NCI-H1417 treated with DMSO at 0.1 percent for 48 hours (cell line): ENCODE measurements at places on chromosomes 7 and 10.

GRCh38 chr10:44935201-44935965, 24.2 kb upstream of the RASSF4 start:
- no peak for DNase-seq

GRCh38 chr10:3534433-3534832, 250.6 kb downstream of the KLF6 start:
- no peak for DNase-seq

GRCh38 chr7:83143107-83143506, 19.6 kb downstream of the PCLO start:
- DNase-seq: no peak

DNA sequence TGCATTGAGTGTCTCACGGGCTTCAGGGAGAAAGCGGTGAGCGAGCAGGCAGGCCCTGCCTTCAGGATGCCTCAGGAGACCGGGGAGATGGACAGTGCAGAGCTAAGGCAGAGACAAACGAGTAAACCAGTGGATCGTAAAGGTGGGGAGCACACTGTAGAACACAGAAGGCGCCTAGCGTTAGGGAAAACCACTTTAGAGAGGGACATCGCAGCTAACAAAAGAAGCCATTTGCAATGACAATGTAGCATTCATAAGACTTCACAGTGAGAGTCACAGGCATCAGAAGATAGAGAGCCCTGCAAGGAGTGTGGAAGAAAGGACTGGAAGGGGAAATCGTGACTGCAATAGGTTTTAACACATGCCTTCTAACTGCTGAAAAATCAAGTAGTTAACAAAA, 54.9 kb upstream of the TMEM273 start:
- DNase-seq: no peak

DNA sequence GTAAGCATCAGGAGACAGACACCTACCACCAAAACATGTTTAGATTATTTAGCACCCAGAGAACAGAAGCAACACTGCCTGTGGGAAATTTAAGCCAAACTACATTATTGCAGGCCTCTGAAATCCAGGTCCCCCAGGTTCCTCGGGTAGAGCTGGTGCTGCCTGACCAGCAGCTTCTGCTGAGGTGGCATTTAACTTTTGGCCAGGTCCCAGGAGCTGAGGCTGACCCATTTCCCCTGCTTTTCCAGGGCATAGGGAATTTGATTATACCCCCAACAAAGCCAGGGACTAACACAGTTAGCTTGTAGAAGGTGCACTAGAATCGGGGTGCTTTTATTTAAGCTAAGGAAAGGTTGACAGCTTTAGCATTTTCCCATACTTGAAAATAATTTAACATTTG, 4.7 kb downstream of the LRRC4 start:
- DNase-seq: no peak

DNA sequence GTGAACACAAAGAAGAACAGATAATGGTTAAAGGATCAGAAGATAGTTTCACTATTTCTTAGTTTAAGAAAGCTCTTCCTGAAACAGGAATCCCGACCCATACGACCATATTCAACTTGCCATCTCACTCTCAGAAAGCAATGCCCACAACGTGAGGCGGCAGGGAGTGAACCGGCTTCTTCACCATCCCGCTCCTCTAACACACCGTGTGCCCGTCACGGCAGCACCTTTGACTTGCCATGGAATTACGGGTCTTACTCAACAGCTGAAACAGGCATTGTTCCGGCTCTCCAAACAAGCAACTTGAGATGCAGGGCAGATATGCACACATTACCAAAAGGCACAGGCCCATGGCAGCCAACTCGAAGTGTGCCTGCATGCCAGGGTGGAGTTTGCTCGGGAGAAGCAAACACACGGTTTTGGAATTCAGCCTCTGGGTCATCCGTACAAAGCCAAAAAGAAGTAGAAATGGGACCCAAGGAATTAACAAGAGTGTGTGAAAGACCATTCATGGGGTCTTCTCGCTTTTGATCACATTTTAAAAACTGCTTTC, 293.6 kb downstream of the DNAJB6 start:
- no peak for DNase-seq

DNA sequence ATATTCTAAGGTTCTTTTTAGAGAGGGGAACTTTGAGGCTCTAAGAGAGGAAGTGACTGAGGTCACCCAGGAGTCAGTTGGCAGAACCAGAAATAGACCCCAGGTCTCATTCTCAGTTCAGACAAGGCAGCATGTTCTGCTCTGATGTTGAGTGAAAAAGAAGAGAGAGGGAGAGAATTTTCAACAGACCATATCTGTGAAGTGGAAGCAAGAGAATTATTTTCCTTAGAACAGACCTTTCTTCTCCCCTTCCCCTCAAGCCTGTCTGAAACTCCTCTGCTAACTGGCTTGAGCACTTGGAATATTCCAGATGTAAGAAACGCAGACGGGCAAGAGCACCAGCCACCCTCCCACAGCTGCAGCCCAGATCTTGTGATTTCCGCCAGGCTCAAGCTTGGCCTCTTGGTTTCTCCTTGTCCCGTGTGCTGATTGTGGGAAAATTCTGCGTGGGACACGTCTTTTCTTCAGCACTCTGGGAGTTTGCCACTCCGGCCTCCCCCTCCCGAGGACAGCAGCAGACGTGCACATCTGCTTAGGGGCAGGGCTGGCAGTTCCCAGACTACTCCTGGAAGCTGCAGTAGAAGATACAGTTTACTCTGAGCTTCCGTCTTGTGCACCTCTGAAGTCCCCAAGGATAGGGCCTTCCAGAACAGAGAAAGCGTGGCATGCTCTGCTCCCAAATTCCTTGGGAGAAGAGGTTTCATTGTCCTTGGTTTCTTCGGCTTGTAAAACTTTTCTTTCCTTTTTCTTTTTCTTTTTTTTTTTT, 22.7 kb upstream of the IKZF1 start:
- no peak for DNase-seq

- DNase-seq: no peak
Observed at GRCh38 chr7:139916717-139917395, 87.8 kb downstream of the TBXAS1 start.

- no peak for DNase-seq
Observed at GRCh38 chr10:8301831-8302230, 247.3 kb downstream of the GATA3 start.

DNA sequence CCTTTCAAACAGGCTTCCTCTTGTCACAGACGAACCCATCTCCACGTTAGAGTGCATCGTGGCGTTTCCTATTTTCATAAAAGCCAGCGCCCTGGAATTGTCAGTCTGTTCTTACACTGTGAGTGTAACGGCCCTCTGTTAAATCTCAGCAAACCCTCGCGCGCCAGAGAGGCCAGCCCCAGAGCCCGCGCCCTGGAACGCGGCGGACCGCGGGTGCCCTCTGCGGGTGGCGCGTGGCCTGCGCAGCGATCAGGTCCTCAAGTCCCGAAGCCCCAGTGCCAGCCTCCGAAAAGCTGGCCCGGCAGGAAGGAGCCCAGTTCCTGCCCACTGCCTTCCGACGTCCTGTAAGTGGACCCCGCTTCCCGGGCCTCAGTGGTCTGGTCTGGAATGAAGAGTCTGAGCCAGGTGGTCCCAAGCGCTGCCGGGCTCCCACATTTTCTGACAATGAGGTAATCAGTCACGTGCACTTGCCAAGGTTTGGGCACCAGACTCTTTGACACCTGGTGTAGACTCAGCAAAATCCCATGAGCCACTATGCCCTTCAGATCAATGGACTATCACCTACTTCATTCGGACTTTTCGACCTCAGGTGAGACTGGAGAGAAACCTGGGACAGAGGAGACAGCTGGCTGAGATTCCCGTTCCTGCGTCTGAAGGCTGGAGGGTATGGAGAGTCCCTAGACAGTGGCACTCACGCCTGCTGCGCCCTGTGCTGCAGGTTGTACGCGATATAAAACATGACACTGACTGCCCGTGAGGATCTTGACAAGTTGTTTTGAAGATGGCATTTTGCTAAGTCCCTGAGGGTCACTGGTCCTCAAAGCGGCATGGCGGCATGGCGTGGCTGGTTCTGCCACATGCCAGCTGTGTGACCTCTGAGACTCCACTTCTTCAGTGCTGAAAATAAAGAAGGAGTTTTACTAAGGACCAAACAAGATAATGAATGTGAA, 109.4 kb upstream of the LANCL2 start:
- DNase-seq: no peak

DNA sequence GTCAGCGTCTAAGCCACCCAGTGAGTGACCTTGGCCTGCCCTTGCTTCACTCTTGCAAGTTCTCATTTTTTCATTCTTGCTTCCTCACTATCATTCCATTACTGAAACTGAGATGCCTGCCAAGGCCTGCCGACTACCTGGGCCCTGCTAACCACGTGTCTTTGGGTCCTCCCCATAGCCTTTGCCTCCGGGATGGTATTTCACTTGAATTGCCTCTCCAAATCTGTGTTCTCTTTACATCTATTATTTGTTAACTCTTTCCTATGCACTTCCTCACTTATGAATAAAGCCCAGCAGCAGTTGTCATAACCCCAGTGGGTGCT, 234.6 kb downstream of the SNX10 start:
- DNase-seq: no peak

- DNase-seq: no peak
Observed at GRCh38 chr10:11019724-11020547, 2.3 kb downstream of the CELF2 start.

GRCh38 chr7:4841007-4841784, 20.6 kb downstream of the PAPOLB start:
- no peak for DNase-seq

GRCh38 chr7:158444501-158445420, 142.9 kb downstream of the PTPRN2 start:
- no peak for DNase-seq

GRCh38 chr7:18087687-18088078, 60.0 kb upstream of the PRPS1L1 start:
- no peak for DNase-seq

DNA sequence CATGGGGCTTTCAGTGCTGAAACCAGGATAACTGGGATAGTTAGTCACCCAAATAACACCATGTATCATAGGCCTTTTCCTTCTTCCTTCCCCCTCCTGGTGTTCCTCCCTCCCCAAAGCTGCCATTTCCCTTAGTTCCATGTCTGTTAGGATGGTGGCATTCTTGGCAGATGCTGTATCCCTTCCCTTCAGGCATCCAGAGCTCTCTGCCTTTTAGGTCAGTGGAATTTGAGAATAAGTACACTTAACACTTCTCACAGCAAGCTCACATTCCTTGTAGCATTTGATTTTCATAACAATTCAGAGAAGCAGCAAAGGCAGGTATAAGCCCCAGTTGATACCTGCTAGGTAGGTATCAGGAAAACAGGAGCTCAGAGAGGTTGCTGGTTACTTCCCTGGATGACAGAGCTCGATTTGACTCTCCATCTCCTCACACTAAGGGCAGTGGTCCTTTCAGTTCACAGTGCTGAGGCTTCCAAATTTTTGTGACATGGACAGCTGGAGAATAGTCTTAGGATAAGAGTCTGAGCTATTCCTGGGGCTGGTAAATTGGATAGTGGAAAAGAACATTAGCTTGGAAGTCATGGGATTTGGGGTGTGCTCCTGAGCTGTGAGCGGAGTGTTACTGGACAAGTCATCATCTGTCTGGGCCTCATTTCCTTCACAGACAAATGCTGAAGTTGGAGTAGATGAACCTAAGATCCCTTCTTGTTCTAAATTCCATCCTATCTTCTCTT, 108.7 kb upstream of the RHOBTB1 start:
- no peak for DNase-seq

GRCh38 chr10:44627591-44628354, 242.9 kb upstream of the CXCL12 start:
- no peak for DNase-seq

DNA sequence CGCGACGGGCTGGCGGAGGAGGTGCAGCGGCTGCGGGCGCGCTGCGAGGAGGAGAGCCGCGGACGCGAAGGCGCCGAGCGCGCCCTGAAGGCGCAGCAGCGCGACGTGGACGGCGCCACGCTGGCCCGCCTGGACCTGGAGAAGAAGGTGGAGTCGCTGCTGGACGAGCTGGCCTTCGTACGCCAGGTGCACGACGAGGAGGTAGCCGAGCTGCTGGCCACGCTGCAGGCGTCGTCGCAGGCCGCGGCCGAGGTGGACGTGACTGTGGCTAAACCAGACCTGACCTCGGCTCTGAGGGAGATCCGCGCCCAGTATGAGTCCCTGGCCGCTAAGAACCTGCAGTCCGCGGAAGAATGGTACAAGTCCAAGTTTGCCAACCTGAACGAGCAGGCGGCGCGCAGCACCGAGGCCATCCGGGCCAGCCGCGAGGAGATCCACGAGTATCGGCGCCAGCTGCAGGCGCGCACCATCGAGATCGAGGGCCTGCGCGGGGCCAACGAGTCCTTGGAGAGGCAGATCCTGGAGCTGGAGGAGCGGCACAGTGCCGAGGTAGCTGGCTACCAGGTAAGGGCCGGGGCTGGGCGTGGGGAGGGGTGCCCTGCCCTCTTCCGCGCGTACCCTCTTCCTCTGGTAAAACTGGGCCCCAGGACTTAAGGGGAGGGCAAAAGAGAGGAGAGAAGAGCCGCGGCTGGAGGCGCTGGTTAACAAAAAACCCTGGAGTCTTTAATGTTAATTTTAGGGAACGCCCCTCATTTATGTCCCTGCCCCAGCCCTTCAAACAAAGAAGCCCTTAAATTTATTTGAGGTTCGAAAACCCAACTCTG, 987 bp downstream of the INA start:
- DNase-seq: no peak

GRCh38 chr7:19491821-19492452, 216.9 kb downstream of the POLR1F start:
- no peak for DNase-seq

GRCh38 chr10:97882142-97883091, 32.8 kb downstream of the GOLGA7B start:
- DNase-seq: no peak
